ENCODE measurements at places on chromosomes 3 and 15. TPM values are rescaled to one million over a fixed set of nuclear protein-coding genes. Genes with fewer than 3 reads are reported as not detected.

- DNase-seq: no peak
Observed at GRCh38 chr3:133578548-133579191, 5.2 kb downstream of the CDV3 start.

DNA sequence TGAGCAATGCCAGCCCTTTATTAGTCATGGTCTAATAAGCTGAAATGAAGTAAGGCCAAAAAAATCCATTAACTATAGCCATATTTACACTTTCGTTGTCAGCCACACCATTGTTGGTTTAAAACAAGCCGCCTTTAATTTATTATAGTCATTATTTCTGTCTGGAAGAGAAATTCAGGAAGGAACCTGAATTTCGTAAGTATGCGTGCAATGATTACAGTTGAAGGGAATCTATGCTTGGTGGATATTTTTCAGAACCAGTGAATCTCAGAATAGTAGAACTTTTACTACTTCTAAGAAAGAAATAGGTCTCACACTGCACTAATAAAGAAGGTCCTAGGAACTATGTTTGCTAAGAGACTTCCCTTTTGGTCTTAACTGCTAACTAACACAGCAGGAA, 59.1 kb downstream of the FAM43A start:
- no peak for DNase-seq

- DNase-seq: no peak
Observed at GRCh38 chr3:95037927-95038326, 975.1 kb downstream of the NSUN3 start.

GRCh38 chr3:171451915-171452314, 8.3 kb downstream of the TNIK start:
- no peak for DNase-seq

- DNase-seq: no peak
Observed at GRCh38 chr15:91895051-91895450, 41.5 kb downstream of the SLCO3A1 start.

DNA sequence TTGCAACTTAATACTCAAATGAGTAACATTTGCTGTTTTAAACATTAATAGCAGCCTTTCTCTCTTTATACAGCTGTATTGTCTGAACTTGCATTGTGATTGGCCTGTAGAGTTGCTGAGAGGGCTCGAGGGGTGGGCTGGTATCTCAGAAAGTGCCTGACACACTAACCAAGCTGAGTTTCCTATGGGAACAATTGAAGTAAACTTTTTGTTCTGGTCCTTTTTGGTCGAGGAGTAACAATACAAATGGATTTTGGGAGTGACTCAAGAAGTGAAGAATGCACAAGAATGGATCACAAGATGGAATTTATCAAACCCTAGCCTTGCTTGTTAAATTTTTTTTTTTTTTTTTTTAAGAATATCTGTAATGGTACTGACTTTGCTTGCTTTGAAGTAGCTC, 40.3 kb downstream of the CTNNB1 start:
- no peak for DNase-seq

- DNase-seq: peak; percentile 96
Observed at GRCh38 chr15:101499863-101500713, 10.6 kb upstream of the PCSK6 start.

DNA sequence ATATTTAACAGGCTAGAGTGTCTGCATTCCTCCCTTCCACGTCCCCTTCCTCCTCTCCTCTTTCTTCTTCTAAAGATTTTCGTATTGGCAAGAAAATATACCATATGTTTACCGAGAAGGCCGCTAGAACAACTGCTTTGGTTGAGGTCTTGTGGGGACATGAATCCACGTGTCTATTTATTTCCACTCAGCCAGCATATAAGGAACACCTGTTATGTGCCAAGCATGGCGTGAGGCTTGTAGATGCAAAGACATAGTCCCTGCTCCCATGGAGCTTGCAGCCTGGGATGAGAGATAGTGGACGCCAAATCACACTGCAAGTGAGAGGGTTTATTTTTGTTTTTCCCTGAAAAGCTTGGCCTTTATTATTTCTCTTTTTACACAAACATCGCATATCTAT, 57.1 kb downstream of the SLC7A14 start:
- DNase-seq: no peak

DNA sequence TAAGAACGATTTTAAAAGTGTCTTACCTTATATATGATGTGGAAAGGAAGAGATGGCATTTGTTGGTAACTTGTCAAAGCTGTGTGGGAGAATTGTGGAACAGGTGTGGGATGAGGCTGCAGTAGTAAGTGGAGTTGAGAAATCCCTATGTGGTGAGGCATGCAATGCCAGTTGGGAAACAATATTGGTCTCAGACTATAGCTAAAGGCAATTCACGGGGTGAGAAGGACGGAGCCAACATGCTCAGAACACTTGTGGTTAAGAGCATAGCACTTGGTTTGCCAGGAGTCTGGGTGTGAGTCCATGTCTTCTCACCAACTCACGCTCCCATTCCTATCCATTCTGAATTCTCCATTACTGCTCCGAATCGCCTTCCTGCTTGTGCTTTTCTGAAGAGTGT, 615.6 kb upstream of the ADAMTS9 start:
- DNase-seq: no peak

GRCh38 chr3:182183716-182184430, 472.1 kb downstream of the SOX2 start:
- no peak for DNase-seq

- no peak for DNase-seq
Observed at GRCh38 chr3:56795097-56795828, 6.5 kb downstream of the ARHGEF3 start.

The LTK gene
- 0.34 TPM for total RNA-seq

The PEAK1 gene
- total RNA-seq: 12.9 TPM

The NUSAP1 gene
- total RNA-seq: 0.67 TPM

The SLC25A36 gene
- 44.9 TPM for total RNA-seq

The TRIM42 gene
- total RNA-seq: not detected

The FBXW12 gene
- 7.1 TPM for total RNA-seq

The CIDEC gene
- 11.5 TPM for total RNA-seq

The MGLL gene
- 11.4 TPM for total RNA-seq

The ZDHHC19 gene
- total RNA-seq: not detected

Data from pancreas (tissue), 10 donors.